H9 (cell line): ENCODE measurements at places on chromosomes 12 and 14. TPM values are rescaled to one million over a fixed set of nuclear protein-coding genes. Genes with fewer than 3 reads are reported as not detected.
A peak's percentile ranks its signal among the peaks of the same experiment; 100 is the strongest.

The SLC25A29 gene
- 161 and 175 TPM in 2 replicates for total RNA-seq

DNA sequence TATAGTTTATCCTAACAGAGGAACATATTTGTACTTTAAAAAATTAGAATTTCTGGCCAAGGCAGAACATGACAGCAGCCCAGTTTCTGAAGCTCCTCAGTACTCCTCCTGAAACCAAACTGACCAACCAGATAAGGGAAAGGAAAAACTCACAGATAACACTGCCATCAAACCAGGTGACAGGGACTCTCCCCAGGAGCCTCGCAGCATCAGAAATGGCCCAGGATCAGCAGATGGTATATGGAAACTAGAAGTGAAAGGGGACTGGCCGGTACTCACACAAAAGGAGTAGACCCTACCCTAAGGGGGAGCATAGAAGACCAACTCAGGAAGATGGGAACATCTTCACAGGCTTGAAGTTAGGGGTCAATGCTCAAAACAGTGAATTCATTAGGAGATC, 22.0 kb downstream of the GALC start:
- no peak for DNase-seq

The OAS1 gene
- total RNA-seq = 0.20 TPM in 1 of 2 replicates, not detected in the other

The ARHGAP9 gene
- 3.7 and 4.4 TPM in 2 replicates for total RNA-seq

The SELPLG gene
- 0.09 and 0.15 TPM in 2 replicates for total RNA-seq

- DNase-seq = no peak
These were observed 13.1 kb upstream of the CCDC85C start for GRCh38 chr14:99616832-99617800.

GRCh38 chr14:101127224-101127623, 223.7 kb upstream of the RTL1 start:
- no peak for DNase-seq

GRCh38 chr12:32877601-32878459, 18.7 kb downstream of the PKP2 start:
- DNase-seq = no peak

The DENND5B gene
- 13.4 and 14.2 TPM in 2 replicates for total RNA-seq

- no peak for DNase-seq
These were observed 67.8 kb downstream of the NTF3 start for GRCh38 chr12:5499566-5500330.

GRCh38 chr12:75798136-75798926, 233.2 kb downstream of the PHLDA1 start:
- DNase-seq = no peak

The KRT74 gene
- total RNA-seq = not detected in 2 replicates

The PLCZ1 gene
- total RNA-seq = not detected in 2 replicates

The RPGRIP1 gene
- 0.07 and 0.59 TPM in 2 replicates for total RNA-seq

The CD163L1 gene
- total RNA-seq = 0.18 and 0.39 TPM in 2 replicates

DNA sequence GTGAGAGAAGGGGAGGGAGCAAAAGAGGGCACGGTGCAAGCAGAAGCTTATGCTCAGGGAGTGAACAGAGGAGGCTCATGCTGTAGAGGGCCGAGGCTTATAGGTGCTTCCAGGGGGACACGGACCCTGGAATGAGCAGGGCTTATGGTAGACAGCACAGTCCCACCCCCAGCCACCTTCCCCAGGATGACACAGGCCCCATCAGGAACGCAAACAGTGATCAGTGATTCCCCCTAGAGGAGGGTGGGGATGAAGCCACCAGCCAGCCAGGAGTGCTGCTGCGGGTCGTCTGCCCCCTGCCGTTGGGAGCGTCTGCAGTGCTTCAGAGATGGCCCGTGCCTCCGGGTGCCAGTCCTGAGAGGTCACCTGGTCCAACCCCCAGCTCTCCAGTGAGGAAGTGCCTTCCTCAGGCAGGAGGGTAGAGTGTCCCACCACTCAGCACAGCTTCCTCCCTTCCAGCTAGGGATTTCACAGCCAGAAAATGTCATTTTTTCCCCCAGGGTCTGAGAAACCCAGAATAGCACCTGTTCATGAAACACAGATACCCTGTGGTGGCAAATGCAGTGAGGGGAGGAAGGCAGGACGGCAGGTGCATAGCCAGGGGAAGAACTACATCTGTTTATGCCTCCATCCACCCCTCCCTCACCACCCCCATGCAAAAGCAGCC, 60.7 kb downstream of the SLC6A12 start:
- DNase-seq = peak; percentile 96

The FAM186B gene
- 0.42 and 0.46 TPM in 2 replicates for total RNA-seq

DNA sequence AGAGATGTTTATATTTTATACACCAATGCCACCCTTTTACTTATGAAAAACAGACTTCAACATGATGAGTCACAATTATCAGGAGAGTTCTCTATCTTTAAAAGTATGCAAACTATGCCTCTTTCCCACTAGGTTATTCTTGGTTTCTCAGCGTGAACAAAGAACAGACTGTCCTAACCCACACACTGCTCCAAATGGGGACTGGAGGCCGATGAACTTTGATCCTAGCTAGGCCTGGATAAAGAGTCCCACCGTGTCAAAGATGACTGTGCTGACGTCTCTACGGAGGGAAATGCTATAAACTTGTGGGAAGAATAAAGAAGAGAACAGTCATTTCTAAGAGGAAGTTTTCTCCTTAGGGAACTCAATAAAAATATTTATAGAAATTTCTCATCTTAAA, 160.1 kb downstream of the EPS8 start:
- DNase-seq = no peak

The SPTB gene
- 2.3 and 3.1 TPM in 2 replicates for total RNA-seq

The HNF1A gene
- not detected in 2 replicates for total RNA-seq

DNA sequence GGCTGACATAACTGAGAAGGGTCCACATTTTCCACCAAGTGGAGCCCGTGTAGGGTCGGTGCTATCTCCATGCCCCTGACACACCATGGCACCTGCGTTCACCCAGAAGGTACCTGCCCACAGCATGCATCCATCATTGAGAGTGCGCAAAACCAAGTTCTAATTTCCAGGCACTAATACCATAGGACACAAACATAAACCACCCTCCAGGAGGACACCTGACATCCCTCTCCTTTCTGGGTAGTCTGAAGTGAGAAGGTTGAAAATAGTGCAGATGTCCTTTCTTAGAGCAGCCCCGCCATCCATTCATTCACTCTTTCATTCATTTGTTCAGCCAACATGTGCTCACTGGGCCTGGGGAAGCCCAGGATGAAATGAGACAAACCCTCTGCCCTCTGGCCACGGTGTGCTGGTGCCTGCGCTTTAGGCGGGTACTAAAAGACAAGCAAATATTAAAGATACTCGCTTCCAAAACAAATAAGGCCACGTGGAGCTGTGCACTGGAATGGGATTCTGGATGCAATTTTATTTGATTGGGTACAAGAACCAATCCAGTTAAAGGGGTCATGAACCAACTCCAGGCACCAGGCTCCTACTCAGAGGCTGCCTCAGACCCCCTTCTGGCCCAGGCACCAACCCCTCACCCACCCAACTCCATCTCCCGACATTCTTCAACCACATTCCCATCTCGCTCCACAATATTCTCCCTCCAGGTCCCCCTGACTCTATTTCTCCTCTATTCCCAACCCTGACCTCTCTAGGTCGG, 1.2 kb downstream of the TTC7B start:
- no peak for DNase-seq

The CPSF6 gene
- 183 TPM in 2 replicates for total RNA-seq

The GPX2 gene
- 0.79 TPM in 1 of 2 replicates, not detected in the other for total RNA-seq

GRCh38 chr14:89399594-89400068, 17.4 kb downstream of the FOXN3 start:
- DNase-seq = peak; percentile 72

GRCh38 chr12:835754-836518, 83.6 kb downstream of the WNK1 start:
- DNase-seq = no peak

DNA sequence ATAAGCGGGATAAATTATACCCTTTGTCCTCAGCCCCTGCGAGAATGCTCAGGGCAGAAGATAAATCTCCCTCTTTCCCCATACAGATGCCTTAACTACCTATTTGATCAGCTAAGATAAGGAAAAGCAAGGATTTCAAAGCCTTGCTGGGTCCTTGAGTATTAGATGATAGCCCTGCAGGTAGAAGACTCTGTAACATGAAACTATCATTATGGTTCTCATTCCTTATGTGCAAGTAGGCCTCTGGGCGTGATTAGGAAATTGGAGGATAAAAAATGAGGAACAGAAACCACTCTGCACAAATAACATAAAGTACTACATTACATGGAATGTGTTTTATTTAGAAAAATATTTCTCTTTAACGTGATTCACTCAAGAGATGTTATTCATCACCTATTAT, 14.5 kb upstream of the WDR89 start:
- DNase-seq = no peak

DNA sequence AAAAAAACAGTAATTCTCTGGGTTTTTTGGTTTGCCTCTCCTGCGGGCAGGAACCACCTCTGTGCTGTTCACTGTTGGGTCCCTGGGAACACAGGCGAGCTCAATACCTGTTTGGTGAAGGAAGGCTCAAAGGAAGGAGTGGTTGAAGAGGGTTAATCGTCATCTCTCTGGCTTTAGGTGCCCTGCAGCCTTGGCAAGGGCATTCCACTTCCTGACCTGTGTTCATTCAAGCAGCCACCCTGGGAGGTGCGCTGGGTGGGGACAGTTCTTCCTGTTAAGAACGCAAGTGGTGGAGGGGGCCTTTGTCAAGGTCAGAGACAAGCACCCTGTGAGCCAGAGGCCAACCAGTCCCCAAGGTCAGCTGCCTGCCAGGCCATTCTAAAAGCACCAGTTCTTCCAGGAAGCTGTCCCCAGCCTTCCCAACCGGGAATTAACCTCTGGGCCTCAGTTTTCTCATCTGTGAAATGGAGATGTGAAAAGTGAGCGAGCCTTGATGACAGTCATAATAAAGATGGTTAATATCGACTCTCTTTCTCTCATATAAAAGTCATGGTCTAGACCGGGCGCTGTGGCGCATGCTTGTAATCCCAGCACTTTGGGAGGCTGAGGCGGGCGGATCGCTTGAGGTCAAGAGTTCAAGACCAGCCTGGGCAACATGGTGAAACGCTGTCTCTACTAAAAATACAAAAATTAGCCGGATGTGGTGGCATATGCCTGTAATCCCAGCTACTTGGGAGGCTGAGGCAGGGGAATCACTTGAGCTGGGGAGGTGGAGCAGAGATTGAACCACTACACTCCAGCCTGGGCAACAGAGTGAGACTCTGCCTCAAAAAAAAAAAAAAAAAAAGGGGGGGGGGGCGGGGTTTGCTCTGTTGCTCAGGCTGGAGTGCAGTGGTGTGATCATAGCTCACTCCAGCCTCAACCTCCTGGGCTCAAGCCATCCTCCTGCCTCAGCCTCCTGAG, 6.1 kb downstream of the RHOF start:
- no peak for DNase-seq

- peak; percentile 95 for DNase-seq
These were observed 59.0 kb upstream of the SCN8A start for GRCh38 chr12:51531978-51532497.

GRCh38 chr14:55807881-55808379, 227.9 kb downstream of the KTN1 start:
- no peak for DNase-seq

- DNase-seq = no peak
These were observed 66.1 kb upstream of the BCAT1 start for GRCh38 chr12:25014961-25015360.

- no peak for DNase-seq
These were observed 102.1 kb upstream of the RAP1B start for GRCh38 chr12:68508576-68508975.

GRCh38 chr14:25570483-25570882, 520.5 kb upstream of the STXBP6 start:
- DNase-seq = no peak

The AQP6 gene
- 0.09 and 0.11 TPM in 2 replicates for total RNA-seq
